ENCODE measurements at places on chromosomes 11 and 22. TPM values are rescaled to one million over a fixed set of nuclear protein-coding genes. Genes with fewer than 3 reads are reported as not detected.
A peak's percentile ranks its signal among the peaks of the same experiment; 100 is the strongest.

DNA sequence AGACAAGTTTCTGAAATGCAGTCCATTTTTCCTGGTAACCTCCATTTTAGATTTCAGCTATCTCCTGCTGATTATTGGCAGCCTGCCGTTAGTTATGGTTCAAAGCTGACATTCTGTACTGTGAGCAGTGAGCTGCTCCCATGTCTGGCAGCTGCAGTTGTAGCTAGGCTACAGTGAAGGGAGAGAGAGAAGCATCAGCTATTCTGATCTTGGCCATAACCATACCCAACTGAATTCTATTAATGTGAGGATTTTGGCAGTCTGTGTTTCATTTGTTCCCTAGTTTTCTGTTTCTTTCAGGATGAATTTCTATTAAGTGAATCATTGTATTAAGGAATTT lies 33.4 kb downstream of the SIK2 start:
- DNase-seq, result no peak
- H3K27ac ChIP-seq, result peak overlapping the region; percentile 81
- no peaks in the 10 kb centered on the region for H3K36me3 ChIP-seq
- no peak overlapping the region for H3K4me3 ChIP-seq
- no peaks in the 10 kb centered on the region for H3K4me1 ChIP-seq
- H3K27me3 ChIP-seq, result no peaks in the 10 kb centered on the region

Gene RFPL1
- total RNA-seq, result not detected

- no peak overlapping the region for H3K4me3 ChIP-seq
- H3K4me1 ChIP-seq, result no peaks in the 10 kb centered on the region
- DNase-seq, result no peak
- H3K36me3 ChIP-seq, result no peaks in the 10 kb centered on the region
Measured at GRCh38 chr22:22769434-22770279, 118.0 kb upstream of the IGLL5 start.

Gene DDI1
- not detected for total RNA-seq

GRCh38 chr11:8789864-8790263 lies 107.3 kb downstream of the RPL27A start:
- no peak overlapping the region for H3K4me3 ChIP-seq
- H3K27ac ChIP-seq, result no peak overlapping the region
- H3K27me3 ChIP-seq, result no peaks in the 10 kb centered on the region
- DNase-seq, result no peak

DNA sequence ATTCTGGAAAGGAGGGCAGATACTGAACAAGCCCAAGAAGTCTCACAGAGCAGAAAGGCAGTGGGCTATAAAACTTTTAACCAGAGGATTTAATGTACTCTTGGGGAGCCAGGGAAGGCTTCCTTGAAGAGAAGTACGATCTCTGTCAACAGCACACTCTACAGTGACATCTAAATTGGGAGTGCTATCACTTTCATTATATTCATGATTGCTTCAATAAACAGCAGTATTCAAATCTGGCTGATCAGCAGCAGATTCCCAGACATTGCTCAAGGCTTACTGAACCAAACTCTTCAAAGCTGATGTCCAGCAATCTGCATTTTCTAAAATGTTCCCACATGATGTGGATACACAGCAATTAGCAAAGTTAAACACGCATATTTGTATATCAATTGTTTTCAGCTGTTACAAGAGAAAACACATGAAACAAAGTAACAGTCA lies 44.2 kb downstream of the SYTL2 start:
- H3K4me3 ChIP-seq, result no peak overlapping the region
- peak overlapping the region; percentile 49 for H3K27ac ChIP-seq
- H3K36me3 ChIP-seq, result no peaks in the 10 kb centered on the region
- H3K4me1 ChIP-seq, result no peaks in the 10 kb centered on the region

Gene AIFM3
- total RNA-seq, result 0.30 TPM

DNA sequence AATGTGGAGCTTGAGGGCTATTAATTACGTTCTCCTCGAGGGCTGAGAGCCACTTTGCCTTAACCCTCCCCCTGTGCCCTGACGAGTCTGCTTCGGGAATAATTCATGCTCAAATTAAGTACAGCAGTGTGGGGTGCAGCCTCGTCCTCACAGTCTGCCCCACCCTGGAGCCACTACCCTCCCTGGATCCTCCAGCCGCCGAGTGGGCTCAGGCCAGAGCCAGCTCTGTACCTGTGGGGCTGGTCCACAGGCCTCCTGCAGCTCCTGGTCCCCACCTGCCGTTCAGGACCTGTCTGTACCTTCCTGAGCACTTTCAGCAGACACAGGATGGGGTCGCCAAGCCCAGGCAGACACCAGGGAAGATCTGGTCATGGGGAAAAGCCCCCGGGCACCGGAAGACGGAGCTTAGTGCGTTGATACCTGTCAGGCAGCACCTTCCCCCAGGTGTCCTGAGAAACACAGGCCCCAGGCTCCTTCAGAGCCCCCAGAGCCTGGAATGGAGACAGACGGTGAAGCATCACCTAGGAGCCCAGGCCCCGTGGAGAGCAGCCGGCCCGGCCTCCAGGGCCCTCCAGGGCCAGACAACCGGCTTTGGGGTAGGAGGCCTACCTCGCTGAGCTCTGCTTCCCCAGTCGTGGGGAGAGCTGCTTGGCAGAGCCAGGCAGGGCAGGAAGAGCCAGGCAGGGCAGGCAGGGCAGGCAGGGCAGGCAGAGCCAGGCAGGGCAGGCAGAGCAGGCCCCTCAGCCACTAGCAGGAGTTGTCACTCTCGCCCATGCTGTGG lies 9.7 kb downstream of the TSPAN32 start:
- no peaks in the 10 kb centered on the region for H3K27me3 ChIP-seq
- no peak for DNase-seq
- H3K4me3 ChIP-seq, result no peak overlapping the region
- peak overlapping the region; percentile 42 for H3K27ac ChIP-seq
- H3K36me3 ChIP-seq, result no peaks in the 10 kb centered on the region
- peaks cover 37% of the 10 kb centered on the region for H3K4me1 ChIP-seq

DNA sequence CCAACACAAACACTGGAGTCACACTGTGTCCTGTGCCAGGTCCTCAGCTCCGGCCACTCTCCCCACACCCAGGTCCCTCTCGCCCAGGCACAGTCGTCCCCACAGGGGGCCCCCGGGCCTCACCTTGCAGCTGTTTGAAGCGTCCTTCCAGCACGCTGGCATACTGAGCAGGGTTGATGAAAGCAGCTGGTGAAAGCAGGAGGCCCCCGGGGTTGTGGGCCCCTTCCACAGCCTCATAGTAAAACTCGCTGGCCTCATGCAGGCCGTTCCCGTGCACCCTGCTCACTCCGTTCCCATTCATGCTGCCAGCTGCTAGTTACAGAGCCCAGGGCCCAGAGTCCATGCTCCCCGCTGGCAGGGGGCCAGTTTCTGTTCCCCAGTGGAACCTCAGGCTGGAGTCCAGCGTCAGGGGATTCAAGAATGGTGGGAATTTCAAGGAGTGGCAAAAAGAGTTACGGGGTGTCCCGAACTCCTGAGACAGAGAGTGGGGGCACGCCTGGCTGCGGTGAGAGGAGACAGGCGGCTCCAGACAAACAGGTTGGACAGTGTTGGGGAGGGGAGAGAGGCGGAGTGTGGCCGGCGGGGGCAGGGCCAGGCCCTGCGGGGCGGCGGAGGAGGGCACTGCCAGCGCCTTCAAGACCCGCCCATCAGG lies 10.6 kb downstream of the SPTBN2 start:
- no peak for DNase-seq
- H3K36me3 ChIP-seq, result no peaks in the 10 kb centered on the region
- peaks cover 16% of the 10 kb centered on the region for H3K4me1 ChIP-seq
- peak overlapping the region; percentile 88 for H3K27ac ChIP-seq

- DNase-seq, result no peak
- no peak overlapping the region for H3K27ac ChIP-seq
- no peaks in the 10 kb centered on the region for H3K36me3 ChIP-seq
- peaks cover 19% of the 10 kb centered on the region for H3K27me3 ChIP-seq
Measured at GRCh38 chr22:39717099-39717498, 146.5 kb downstream of the CACNA1I start.

DNA sequence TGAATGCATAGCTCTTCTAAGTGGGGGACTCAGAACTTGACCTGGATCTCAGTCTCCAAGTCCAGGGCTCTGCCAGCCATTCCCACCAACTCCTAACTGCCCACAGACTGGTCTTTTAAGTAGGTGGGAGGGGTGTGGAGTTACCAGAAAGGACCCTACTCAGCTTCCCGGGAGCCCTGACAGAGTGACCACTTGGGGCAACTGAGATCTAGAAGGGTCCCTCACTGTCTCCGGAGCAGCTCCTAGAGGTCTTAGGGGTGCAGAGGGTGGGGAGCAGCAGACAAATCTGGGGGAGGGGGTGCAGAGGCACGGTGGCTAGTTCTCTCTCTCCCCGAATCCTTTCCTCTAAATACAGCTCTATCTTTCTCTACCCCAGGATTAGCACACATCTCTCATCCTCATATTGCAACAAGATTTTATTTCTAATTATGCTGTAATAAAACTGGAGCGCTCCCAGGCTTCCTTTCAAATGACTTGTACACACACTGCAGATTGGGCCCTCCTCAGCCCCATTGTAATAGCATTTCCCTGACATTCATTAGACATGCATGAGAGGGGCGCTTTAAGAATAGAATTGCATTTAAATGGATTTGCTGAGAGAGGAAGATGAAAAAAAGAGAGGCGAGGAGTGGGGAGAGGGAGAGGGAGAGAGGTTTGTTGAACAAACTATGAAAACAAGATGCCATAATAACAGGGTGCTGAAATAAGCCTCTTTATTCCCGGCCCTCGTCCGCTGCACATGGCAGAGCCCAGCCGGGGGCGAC lies 219.0 kb downstream of the CEP164 start:
- H3K4me1 ChIP-seq, result no peaks in the 10 kb centered on the region
- H3K27ac ChIP-seq, result no peak overlapping the region
- H3K27me3 ChIP-seq, result no peaks in the 10 kb centered on the region
- DNase-seq, result no peak
- H3K36me3 ChIP-seq, result no peaks in the 10 kb centered on the region

- no peak for DNase-seq
- peaks cover 19% of the 10 kb centered on the region for H3K36me3 ChIP-seq
- no peak overlapping the region for H3K4me3 ChIP-seq
- H3K27me3 ChIP-seq, result no peaks in the 10 kb centered on the region
Measured at GRCh38 chr22:30947173-30947815, 21.3 kb downstream of the MORC2 start.

Gene RASL10A
- total RNA-seq, result not detected

Measured in esophagus squamous epithelium (tissue), 5 donors.